ENCODE measurements at places on chromosomes 5 and 9.

GRCh38 chr9:111179577-111179976, 141.3 kb upstream of the LPAR1 start:
- no peak for DNase-seq

GRCh38 chr9:85432599-85432998, 309.2 kb downstream of the AGTPBP1 start:
- no peak for DNase-seq

- no peak for DNase-seq
Observed at GRCh38 chr5:74640954-74641734, 616 bp upstream of the ENC1 start.

DNA sequence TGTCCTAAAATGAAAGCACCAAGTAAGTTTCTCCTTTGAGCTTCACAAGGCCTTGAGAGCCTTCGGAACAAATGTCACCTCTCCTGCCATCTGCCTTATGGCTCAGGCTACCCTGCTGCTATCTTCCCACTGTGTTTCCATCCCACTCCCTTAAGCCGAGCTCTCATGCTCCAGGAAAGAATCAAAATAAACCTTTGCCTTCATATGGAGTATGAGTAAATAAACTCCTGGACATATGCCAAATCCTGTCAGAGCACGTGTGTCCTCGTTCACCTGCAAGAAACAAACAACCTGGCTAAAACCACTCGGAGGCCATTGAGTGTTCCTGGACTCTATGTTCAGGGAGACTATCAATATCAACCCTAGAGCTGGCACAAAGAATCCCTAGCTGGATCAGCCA, 122.3 kb upstream of the CCDC112 start:
- no peak for DNase-seq

DNA sequence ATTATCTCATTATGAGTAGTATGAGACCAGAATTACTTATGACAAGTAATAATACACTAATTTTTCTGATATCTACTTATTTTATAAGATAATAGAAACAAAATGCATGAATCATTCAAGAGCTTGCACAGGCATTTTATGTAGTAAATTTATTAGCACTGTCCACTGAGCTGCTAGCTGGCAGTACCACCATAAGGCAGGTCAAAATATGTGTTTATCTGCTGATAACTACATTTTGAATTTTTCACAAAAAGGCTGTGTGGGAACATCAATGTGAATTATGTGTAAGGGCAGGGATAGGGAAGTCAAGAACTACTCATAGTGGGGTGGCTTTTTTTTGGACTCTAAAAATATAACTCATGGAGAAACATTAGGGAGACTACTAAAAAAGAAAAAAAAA, 249.6 kb downstream of the PAPPA start:
- no peak for DNase-seq

GRCh38 chr5:177309351-177310191, 2.1 kb downstream of the MXD3 start:
- no peak for DNase-seq

DNA sequence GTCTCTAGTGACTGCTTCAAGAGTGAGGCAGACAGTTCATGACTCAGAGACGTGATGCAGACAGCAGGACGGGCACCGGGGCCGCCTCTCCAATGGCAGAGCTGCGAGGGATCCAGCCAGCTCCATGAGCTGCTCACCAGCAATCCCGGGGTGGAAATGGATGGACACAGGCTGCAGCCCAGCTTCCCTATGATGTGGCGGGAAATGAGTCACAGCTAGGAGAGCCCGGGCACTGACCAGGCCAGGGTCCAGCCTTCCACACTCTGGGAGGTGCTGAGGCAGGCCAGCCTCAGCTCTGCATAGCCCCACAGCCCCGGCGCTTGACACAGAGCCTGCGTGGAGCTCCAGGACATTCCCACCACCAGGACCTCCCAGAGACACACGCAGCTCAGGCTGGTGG, 244.8 kb upstream of the IRX2 start:
- no peak for DNase-seq

DNA sequence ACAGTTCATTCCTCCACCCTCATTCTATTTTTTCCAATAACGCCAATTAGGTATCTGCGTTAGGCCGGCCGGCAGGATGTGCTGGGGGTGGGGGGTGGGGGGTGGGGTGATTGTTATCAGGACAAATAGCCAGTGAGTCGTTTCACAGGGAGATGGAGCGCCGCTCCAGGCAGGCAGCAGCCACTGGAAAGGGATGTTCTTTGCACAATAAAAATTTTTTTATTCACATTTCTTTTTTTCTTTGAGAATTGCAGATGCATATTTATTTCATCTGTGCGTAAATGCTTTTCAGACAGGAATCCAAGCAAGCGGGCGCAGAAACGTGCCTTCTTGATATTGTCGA, 4.1 kb downstream of the LMX1B start:
- no peak for DNase-seq

DNA sequence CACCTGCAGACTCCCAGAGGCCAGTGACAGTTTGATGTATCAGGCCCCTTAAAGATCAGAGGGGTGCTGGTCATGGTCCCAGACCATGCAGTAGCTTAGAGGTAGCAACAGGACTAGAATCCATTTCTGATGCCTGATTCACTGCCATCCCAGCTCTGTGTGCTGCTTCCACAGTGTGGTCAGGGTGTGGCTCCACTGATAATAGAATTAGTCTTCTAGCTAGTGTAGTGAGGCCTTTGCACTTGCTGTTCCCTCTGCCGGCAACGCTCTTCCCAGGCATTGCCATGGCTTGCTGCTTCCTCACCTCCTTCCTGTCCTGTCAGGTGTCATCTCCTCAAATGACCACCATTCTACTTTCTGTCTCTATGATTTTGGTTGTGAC, 15.8 kb downstream of the PPARGC1B start:
- DNase-seq: no peak

- no peak for DNase-seq
Observed at GRCh38 chr5:1184481-1184880, 16.9 kb upstream of the SLC6A19 start.

GRCh38 chr9:14240537-14240936, 73.4 kb downstream of the NFIB start:
- no peak for DNase-seq

- DNase-seq: no peak
Observed at GRCh38 chr9:83960991-83961390, 19.0 kb downstream of the HNRNPK start.

Measured in GM18507 (cell line).